ENCODE measurements at places on chromosomes 2 and 18.

- H3K27ac ChIP-seq, result no peak overlapping the region
- peak; percentile 77 for DNase-seq
- H3K27me3 ChIP-seq, result no peaks in the 10 kb centered on the region
- H3K36me3 ChIP-seq, result no peaks in the 10 kb centered on the region
- no peak overlapping the region for H3K4me3 ChIP-seq
- peaks cover 4% of the 10 kb centered on the region for H3K4me1 ChIP-seq
Observed at GRCh38 chr2:186714611-186715010, 20.8 kb downstream of the FAM171B start.

DNA sequence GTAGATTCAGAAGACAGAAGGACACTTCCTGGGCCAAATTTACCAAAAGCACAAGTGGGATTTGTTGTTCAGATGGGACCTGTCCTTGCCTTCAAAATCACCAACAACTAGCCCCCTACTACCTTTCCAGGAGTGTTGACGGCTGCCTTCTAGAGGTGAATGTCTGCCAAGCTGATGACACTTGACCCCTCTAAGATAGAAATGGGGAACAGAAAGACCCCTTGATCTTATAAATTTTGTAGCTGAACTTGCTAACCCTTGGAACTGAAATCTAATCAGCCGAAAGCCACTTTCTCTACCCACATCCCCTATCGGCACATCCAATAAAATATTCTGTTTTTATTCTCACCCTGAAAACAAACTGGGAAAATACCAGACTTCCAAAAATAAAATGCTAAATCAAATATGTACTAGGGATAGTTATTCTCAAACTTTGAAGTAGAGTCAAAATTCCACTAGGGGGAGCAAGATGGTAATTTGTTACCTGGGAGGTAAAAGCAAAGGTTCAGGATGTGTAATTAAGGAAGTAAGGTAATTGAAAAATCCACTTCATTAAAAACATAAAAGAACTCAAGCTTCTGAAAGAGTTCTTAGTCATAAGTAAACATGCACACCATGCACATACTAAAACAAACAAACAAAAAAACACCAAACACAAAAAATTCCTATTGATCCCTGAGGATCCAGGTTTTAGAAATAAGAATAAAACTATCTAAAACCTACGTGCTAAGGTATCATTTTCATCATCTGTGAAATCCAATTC is 119.2 kb downstream of the ANKRD44 start:
- DNase-seq, result peak; percentile 50
- no peak overlapping the region for H3K4me3 ChIP-seq
- no peak overlapping the region for H3K27ac ChIP-seq
- no peaks in the 10 kb centered on the region for H3K36me3 ChIP-seq
- peaks cover 9% of the 10 kb centered on the region for H3K4me1 ChIP-seq
- H3K27me3 ChIP-seq, result no peaks in the 10 kb centered on the region

GRCh38 chr2:147910990-147911473 is 66.2 kb downstream of the ACVR2A start:
- no peak overlapping the region for H3K4me3 ChIP-seq
- no peaks in the 10 kb centered on the region for H3K36me3 ChIP-seq
- H3K27me3 ChIP-seq, result no peaks in the 10 kb centered on the region
- peak overlapping the region; percentile 14 for H3K27ac ChIP-seq
- peak; percentile 83 for DNase-seq

DNA sequence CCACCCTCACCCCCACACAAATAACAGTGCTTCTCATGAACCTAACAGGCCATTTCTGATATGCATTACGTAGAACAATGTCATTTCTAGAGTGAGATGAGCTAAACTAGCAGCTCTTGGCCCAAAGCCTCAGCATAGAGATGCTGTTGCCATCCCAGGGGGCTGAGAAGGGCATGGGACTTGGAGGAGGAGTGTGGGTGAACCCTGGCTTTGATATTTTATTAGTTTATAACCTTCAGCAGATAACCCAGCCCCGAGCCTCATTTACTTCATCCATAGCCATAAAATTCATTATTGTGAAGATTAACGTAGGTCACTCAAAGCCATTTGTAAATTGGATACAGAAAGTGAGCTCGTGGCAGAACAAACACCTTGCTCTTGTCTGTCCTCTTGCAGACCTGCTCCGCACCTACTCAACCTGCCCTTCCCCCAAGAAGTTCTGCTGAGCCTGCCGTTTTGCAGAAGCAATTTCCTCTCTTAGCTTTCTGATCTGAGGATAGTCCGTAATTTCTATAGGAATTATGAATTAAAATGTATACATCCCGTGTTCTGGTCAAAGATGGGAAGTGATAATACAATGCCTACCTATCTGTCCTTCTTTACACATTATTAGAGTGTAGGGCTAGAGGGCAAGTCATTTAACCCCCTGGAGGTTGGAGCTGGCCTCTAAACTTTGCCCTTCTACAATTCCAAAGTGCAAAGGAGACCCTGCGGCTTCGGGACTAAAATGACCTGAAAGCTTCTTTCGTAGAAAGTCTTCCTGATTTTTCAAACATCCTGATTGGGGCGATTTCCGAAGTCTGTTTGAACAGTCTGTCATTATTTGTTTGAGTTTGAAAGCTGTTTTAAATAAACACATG is 187.4 kb downstream of the BCL2 start:
- H3K4me1 ChIP-seq, result peaks cover 34% of the 10 kb centered on the region
- no peaks in the 10 kb centered on the region for H3K27me3 ChIP-seq
- H3K4me3 ChIP-seq, result no peak overlapping the region
- no peak overlapping the region for H3K27ac ChIP-seq
- H3K36me3 ChIP-seq, result no peaks in the 10 kb centered on the region

DNA sequence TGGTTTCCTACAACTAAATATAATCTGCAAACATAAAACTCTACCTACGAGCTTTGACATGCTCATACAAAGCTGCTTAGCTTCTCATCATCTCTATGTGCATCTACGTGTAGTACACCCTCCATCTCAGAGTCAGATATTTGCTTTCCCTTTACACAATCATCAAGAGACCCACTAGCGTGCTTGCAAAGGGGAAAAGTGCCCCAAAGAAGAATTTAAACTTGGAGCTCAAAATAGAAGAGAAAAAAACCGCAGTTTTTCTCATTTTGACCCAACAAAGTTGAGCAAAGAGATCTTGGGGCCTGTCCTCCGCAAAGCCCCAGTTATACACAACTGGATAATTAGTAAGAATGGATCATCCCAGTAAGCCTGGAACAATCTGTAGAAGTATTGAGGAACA is 104.1 kb downstream of the PAX3 start:
- H3K27ac ChIP-seq, result peak overlapping the region; percentile 51
- H3K36me3 ChIP-seq, result no peaks in the 10 kb centered on the region

- no peak for DNase-seq
- peaks cover 4% of the 10 kb centered on the region for H3K27me3 ChIP-seq
- no peaks in the 10 kb centered on the region for H3K36me3 ChIP-seq
- no peak overlapping the region for H3K4me3 ChIP-seq
- H3K27ac ChIP-seq, result no peak overlapping the region
Observed at GRCh38 chr2:120558847-120559246, 176.8 kb upstream of the GLI2 start.

Data from A673 (cell line).